ENCODE measurements at places on chromosomes 16 and 17. TPM values are rescaled to one million over a fixed set of nuclear protein-coding genes. Genes with fewer than 3 reads are reported as not detected.

B9D1 gene
- 7.4 TPM for total RNA-seq

RND2 gene
- 1.2 TPM for total RNA-seq

C17orf100 gene
- 7.7 TPM for total RNA-seq

SEZ6L2 gene
- not detected for total RNA-seq

CRYM gene
- 8.2 TPM for total RNA-seq

KCNG4 gene
- total RNA-seq: not detected

LRRC37A gene
- total RNA-seq: 22.1 TPM

METTL23 gene
- 64.0 TPM for total RNA-seq

TP53TG3 gene
- not detected for total RNA-seq

CYB561 gene
- total RNA-seq: 4.9 TPM

DPEP1 gene
- not detected for total RNA-seq

SLC13A2 gene
- not detected for total RNA-seq

CIBAR2 gene
- total RNA-seq: not detected

SPIRE2 gene
- 2.7 TPM for total RNA-seq

CPNE7 gene
- 0.61 TPM for total RNA-seq

PABPN1L gene
- 0.84 TPM for total RNA-seq

OR1A1 gene
- total RNA-seq: not detected

LITAFD gene
- total RNA-seq: not detected

FBXO39 gene
- 0.70 TPM for total RNA-seq

KRT25 gene
- total RNA-seq: not detected

DHX58 gene
- total RNA-seq: 39.7 TPM

CTF1 gene
- 0.81 TPM for total RNA-seq

PCTP gene
- 6.4 TPM for total RNA-seq

C16orf96 gene
- total RNA-seq: 0.66 TPM

MFSD6L gene
- 0.22 TPM for total RNA-seq

MYL11 gene
- total RNA-seq: not detected

RCVRN gene
- total RNA-seq: not detected

ADAM11 gene
- total RNA-seq: 0.39 TPM

JUP gene
- 56.1 TPM for total RNA-seq

ZNF594 gene
- total RNA-seq: 38.9 TPM

CSH1 gene
- not detected for total RNA-seq

VTN gene
- total RNA-seq: 0.34 TPM

HLF gene
- not detected for total RNA-seq

MT1H gene
- total RNA-seq: not detected

KRTAP4-16 gene
- not detected for total RNA-seq

Measured in B cell (primary cell).